Putamen (tissue), 1 donor: ENCODE measurements at places on chromosomes 7 and 10.

DNA sequence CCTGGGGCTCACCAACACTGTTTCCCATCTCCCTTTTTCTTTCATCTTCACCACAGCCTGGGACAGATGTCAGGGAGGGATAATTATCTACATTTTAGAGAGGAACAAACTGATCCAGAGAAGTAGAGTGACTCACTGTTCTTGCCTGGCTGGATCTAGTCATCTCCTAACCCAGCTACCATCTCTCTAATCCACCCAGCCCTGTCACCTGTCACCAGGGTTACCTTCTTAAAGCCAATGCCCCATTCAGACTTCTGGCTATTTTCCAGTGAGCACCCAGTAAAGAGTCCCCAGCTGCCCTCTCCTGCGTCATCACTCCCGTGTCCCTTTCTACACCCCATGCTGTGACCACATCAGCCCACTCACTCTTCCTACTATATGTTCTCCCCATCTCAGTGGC lies 68.4 kb upstream of the DUSP5 start:
- no peak for DNase-seq

DNA sequence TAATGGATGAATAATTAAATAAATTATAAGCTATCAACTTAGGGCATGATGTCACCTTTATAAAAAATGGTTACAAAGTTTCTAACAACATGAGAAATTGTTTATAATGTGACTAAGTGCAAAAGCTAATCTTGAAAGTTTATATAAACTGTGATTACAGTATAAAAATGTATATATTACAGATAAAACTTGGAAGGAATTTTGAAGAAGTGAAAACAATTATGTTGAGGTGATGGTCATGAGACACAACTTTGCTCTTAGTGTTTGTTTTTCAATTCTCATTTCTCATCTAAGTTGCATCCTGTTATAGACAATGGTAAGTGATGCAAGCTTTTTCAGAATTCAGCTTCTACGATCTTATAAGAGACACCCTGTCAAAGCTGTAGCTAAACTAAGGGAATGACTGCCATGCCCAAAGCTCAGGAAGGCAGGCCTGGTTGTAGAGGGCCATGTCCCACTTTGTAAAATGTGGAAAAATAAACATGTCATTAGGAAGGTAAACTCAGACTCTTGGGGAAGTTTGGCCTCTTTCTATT lies 23.9 kb downstream of the MACC1 start:
- DNase-seq: no peak

DNA sequence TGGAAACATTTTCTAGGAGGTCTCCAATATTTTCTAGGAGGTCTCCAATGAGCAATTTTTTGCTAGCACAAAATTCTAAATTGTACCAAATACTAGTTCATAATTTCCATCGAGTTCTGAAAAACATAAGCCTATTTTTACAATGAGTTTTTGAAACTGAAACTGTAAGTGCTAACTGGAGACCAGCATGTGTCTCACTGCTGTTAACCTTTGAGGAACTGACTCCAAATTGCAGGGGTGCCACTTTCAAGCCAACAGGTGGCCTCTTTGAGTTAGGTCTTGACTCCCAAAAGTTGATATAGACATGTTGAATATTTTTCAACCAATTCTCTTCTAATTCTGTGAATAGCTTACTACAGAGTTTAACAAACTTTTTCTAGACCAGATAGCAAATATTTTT lies 58.8 kb downstream of the CAV1 start:
- no peak for DNase-seq

DNA sequence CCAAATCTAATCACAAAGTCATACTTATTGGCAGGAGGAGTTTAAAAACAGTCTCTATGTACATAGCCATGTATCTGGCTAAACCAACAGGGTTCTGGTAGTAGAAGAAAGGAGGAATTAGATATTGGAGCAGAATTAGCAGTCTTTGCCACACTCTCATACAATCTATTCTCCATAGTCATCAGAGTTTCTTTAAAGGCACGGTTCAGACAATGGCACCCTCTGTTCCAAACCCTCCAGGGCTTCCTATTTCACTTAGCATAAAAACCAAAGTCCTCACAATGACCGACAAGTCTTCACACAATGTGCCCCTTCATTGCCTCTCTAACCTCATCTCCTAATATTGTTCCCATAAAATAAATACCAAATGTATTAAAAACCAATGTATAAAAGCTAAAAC lies 12.7 kb downstream of the ZNF438 start:
- peak; percentile 20 for DNase-seq

- no peak for DNase-seq
Observed at GRCh38 chr7:139631520-139632031, 108.1 kb downstream of the CLEC2L start.

- no peak for DNase-seq
Observed at GRCh38 chr7:155753446-155753965, 58.8 kb downstream of the SHH start.

- DNase-seq: no peak
Observed at GRCh38 chr10:126391192-126391885, 3.1 kb upstream of the ADAM12 start.

DNA sequence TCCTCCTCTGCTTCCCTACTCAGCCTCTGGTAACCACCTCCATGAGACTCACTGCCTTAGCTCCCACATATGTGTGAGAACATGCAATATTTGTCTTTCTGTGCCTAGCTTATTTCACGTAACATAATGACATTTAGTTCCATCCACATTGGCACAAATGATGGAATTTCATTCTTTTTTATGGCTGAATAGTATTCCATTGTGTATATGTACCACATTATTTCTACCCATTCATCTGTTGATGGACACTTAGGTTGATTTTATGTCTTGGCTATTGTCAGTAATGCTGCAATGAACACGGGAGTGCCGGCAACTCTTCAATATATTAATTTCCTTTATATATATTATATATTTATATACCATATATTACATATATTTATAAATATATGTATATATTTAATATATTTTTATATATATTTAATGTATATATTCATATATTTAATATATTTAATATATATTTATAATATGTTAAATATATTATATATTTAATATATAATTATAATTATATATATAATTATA lies 1046.9 kb downstream of the DNAJB9 start:
- DNase-seq: no peak
